ENCODE measurements at places on chromosomes 4 and X.

DNA sequence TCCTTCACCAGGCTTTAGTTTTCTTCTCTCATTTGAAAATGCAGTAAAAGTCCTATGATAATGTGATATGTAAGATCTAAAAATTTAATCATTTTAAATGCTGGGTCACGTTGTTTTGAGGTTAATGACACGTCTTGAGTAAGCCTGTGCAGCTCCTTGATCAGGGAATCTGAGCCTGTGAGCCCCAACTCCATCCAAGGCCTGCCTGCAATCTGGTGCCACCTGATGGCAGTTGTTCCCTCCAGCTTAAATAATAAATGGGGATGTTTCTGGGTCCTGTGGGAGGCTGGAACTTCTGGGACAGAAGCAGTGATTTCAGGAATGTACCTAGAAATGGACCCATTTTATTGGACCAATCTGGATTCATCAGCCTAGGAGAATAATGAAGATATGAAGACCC is 455.4 kb upstream of the ADGRL3 start:
- ATAC-seq = no peak

DNA sequence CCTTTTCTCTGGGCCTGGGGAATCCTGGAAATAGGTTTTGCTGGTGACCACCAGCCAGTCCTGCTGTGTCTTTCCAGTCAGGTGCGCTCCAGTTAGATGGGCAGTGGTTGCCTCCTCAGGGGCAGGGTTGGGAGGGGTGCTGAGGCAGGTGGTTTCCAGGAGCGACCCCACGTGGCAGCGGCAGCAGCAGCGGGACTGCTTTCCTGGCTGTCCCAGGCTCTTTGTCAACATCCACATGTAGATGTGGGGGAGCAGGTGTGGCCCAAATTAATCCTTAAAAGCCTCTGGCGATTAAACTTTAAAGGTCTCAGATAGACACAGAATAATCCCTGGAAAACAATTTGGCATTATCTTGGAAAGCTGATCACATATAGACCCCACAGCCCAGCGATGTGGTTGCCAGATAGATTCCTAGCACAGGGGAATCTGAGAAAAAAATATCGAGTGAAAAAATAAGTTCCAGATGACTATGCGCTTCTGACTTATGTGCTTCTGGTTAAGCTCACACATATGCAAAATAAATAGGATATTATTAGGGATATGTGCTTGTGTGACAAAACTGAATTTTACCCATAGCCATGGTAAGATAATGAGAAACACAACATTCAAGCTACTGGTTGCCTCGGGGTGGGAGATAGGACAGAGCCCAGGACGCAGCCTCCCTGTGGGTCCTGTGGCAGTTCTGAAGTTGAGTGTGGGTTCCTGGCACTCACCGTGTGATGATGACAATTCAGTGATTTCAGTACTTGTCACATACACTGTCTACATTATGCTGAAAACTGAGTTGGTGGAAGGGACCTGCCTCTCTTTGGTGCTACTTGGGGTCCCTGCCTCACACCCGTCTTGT is 336.4 kb downstream of the ARHGAP10 start:
- no peak for ATAC-seq

DNA sequence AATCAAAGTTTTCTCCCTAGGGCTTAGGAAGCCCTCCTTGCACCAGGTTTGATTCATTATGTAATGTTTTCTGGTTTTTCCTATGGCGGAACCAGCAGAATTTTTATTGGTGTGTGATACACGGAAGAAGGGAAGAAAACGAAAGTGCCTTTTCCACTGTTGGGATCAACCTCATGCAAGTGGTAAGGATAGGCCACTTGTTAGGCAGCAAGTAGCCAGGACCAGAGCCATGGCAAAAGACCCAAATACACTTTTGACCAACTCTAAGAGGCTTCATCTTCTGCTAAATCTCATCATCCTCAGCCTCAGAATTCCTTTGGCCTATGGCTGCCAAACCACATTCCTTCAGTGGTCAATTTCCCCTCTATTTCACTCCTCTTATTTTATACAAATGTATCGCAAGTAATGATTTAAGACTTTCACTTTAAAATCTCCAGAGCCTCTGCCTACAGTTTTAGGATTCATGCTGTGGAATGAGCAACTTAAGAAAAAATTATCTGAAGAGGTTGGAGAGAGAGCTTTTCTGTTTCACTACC is 21.2 kb downstream of the PPAT start:
- ATAC-seq = no peak

DNA sequence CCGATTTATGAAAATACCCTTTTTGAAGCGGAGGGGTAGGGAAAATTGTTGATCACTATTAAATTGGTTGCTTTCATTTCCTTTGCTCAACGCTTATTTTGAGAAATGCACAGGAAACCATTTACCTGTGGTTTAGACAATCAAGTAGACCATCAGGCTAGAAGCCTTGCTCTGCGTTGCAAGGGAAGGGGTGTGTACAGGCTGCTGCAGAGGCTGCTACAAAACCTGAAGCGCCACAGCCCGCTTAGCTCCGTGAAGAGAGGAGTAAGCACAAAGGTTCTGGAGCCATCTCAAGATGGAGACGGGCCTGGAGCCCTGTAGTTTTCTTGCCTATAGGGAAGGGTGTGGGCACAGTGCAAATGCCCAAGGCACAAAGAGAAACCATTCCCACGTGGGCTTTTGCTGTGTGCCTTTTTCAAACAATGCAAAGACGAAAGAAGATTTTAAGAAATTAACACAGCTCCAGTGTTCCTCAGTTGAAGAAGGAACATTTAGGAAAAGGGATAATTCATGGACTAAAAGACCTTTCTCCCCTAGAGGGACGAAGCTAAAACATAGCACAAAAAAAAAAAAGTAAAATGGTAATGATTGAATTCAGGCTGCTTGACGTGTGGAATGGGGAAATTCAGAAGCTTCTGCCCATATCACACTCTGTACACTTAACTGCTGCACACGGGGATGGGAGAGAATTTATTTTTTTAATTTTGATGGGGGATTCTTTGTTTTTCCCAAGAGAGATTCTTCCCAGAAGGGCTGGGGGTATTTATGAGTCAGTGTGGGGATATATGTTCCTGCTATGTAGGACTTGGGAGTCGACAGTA is 3.5 kb downstream of the TMSB4X start:
- ATAC-seq = peak; percentile 80

GRCh38 chrX:1025413-1025812 is 187.0 kb downstream of the CRLF2 start:
- ATAC-seq = no peak

Measured in stimulated activated memory B cell treated with anti-CD40 and anti-IgM and Interleukin-4, amounts not matched to agents 10 μg/mL and 1 μg/mL and 100 μg/mL, for 72 hours (primary cell).